GF-D8 (cell line): ENCODE measurements at places on chromosomes 1 and 21.

GRCh38 chr1:33097137-33097611 lies 16.2 kb downstream of the AZIN2 start:
- no peak for DNase-seq

GRCh38 chr1:38452246-38452645 lies 405.7 kb upstream of the POU3F1 start:
- no peak for DNase-seq

GRCh38 chr1:11298390-11299224 lies 25.6 kb downstream of the UBIAD1 start:
- DNase-seq: no peak

- no peak for DNase-seq
These were observed 93.8 kb downstream of the MAP3K21 start for GRCh38 chr1:233421293-233421692.

- DNase-seq: no peak
These were observed 397.5 kb upstream of the PLXNA2 start for GRCh38 chr1:208641579-208642280.

DNA sequence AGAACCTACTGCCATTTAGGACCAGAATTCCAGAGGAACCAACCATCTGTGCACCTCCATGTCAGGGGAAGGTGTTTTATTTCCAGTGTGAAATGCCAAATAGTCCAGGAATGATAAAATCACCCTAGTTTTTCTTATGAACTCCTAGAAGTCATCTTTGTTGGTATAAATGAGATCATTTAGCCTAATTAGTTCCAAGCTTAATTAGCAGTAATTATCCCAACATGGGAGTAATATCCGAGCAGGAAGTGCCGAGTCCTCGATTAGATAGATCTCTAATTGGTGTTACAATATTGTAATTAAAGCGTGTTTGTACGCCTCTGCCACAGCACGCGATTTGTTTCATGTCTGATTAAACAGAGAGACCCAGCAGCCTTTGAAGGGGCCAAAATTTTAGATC lies 33.1 kb downstream of the BCL9 start:
- DNase-seq: no peak

- DNase-seq: no peak
These were observed 50.5 kb upstream of the PGBD5 start for GRCh38 chr1:230476622-230477003.
